ENCODE measurements at places on chromosomes 5 and 9.

DNA sequence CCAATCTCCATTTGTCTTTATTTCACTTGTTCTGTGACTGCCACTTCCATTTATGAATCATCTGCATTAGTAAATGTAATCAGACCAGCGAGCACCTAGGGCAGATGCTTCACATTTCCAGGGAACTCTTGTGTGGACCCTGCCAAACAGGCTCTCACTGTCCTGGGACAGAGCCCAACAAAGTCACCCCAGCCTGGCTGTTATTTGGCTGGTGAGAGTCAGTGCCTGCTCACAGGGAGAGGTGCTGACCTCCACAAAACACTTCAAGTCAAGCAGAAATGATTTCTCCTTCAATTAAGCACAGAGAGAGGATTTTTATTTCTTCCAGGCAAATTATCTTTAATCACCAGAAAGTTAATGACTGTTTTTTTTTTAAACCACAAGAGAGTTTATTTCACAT is 568.0 kb downstream of the MTRR start:
- DNase-seq = no peak

DNA sequence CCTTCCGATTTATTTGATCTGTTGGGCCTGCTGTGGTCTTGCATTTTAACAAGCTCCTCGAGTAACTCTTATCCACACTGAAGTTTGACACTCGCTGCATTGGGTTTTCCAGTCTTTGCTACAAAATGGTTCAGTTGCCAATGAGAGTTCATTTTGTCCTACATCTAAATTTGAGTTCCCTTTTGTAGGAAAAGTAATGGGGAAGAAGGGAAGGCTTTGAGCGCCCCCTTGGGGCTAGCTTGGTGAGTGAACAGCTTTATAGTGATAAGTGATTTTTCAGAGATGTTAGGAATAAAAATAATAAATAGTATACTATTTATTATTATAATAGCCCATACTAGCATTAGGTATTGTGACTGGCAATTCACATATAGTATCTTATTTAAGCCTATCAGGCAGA is 89.9 kb upstream of the GNAQ start:
- DNase-seq = peak; percentile 64

DNA sequence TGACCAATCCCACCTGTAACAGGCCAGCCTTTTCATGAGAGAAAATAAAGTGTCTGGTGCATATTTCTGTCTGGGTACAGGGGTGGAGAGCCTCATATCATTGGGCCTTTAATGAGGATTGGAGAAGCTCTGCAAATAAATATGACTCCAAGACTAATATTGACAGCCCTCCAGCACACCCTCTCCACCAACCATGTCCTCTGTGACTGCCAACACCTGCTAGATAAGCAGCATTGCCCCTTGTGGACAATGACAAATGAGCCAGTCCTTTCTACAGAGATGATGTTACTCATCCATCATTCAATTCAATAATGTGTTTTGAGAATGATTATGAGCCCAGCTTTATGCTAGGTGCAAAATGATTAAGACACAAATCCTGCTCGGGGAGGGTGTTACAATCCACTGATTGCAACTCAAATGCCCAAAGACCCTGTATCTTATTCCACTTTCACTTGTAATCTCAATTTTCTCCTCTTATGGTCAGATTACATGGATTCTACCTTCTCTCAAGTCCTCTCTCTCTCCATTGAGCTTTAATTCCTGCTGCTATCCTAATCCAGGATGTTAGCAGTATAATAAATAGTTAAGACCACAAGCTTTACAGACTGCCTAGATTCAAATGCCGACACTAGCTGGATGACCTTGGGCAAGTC is 2.1 kb upstream of the GFRA3 start:
- no peak for DNase-seq

DNA sequence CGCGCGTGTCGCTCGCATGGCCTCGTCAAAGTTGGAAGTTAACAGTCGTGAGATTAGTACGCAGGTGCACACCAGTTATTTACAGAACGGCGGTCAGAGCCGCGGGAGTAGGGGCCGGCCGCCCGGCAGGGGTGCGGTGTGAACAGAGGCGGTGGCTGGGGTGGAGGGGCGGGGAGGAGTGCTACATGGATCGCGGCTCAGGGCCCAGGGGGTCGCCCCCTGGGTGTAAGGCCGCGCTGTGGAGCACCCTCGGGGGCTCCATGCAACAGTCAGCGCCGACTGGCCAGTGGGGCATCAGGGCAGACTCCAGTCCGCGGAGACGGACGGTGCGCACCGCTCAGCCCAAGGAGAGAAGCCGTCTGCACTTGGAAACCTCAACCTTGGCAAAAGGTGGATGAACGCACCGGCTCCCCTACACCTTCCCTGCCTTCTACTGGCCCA is 60.3 kb downstream of the ZNF354C start:
- DNase-seq = no peak

- DNase-seq = no peak
Measured at GRCh38 chr9:111804636-111805035, 9.9 kb upstream of the SHOC1 start.

DNA sequence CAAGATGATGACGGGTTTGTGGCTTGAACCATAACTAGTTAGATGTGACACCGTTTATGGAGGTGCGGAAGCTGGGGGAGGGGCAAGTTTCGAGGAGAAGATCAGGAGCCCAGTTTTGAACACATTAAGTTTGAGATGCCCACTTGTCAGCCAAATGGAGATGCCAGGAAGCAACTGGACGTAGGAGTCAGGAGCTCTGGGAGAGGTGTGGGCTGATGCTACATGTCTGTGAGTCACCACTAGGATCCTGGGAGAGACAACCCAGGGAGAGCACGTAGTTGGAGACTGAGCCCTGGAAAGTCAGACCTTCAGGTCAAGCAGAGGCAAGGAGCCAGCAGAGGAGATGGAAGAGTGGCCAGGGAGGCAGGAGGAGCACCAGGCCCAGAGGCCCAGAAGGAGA is 48.8 kb upstream of the SLC25A51 start:
- peak; percentile 50 for DNase-seq

DNA sequence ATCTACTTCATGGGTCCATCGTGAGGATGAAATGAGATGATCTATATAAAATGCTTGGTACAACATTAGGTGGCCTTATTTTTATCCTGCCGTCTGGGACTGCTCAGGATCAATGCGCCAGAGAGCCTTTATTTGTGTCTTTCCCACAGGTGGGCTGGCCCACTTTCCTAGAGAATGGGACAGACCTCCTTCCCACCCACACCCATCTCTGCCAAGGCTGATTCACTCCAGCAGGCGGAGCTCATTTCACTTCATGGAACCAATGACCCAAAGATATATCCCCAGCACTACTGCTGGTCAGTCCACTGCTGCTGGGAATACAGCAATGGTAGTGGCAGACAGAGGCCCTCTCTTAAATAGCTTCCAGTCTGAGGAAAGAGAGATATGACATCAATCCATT is 35.7 kb downstream of the TGFBI start:
- DNase-seq = no peak

DNA sequence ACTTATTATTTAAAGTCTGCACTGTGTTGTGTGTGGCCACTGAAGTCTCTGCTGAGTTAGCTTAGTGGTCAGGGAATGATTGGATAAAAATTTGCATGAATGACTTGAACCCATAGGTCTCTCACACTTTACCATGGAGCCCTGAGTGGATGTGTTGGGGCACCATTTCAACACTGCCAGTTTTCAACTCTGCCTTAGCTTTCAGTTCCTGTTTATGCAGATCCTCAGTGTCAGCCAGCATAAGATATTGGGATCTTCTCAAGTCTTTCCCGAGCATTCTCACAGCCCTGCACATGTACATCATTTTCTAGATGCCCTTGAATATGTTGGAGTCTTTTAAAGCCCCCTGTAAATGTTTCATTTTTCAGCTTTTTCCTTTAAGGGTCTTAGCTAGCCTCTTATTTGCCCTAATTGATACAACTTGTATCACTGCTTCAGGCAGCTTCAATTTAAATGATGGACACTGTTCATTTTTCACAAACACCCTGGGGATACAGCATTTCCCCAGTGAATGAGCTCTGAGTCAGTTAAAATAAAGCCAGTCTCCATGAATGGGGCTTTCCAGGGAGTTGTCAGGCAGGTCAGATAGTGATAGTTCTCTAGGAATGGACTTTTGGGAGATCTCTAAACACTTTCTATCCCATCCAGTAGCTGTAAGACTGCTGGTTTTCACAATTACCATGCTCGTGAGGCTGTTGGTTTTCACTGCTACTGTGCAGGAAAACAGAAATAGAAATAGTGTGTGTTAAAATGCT is 211.9 kb upstream of the PAPPA start:
- DNase-seq = peak; percentile 70

Data from fibroblast of skin of scalp (primary cell).